GM18507 (cell line): ENCODE measurements at places on chromosomes 4 and X.

DNA sequence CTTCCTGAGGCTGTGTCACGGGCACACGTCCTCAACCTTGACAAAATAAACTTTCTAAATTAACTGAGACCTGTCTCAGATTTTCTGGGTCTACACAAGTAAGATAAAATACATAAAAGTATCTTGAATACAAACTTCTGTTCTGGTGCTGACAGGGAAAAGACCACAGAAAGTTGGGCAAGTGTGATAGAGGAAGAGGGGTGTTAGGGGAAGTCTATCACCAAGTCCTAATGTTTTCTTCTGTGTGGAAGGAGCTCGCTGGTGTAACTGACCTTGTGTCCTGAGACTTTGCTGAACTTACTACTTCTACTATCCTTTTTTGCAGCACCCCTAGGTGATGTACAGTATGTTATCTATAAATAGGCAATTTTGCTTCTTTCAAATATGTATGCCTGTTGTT lies 97.0 kb upstream of the STIM2 start:
- no peak for DNase-seq

DNA sequence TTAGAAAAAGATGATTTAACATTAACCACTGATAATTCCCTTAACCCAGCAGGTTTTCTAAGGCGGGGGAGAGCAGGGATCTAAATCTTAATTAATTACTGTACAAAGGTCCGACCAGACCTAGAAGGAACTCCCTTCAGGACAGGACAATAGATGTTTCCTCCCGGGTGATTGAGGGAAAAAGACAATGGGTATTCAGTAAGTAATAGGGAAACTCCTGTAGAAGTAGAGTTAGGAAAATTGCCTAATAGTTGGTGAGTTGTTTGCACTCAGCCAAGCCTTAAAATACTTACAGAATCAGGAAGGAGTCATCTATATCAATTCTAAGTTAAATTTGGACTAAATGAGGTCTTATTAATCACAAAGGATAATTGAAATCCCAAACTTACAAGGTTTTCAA lies 5.8 kb upstream of the SRD5A3 start:
- no peak for DNase-seq

DNA sequence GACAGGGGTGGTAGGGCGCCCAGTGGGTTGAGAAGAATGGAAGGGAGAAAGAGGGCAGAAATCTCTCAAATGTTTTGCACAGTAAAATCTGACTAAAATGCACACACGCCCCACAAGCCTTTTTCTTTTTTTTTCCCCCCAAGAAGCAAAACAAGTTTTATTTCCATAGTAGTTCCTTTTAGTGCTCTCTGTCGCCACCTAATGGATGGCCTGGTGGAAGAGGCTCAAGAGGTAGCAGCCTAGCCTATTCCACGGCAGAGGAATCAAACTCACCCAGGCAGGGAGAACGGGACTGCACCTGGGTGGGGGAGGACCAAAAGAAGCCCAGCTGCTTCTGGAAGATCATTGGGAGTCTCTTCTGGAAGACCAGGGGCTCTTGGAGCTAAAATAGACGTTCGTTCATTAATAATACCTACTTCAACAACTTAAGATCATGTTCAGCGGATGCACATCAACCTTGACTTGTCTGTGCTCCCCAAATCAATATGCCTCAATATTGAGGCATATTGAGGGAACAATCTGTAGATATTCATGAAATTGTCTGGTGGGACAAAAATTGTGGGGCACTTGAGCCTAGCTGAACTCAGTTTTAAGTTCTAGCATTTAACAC lies 31.6 kb upstream of the IRAK1 start:
- DNase-seq: no peak

GRCh38 chrX:131045726-131046125 lies 12.4 kb upstream of the ARHGAP36 start:
- no peak for DNase-seq

DNA sequence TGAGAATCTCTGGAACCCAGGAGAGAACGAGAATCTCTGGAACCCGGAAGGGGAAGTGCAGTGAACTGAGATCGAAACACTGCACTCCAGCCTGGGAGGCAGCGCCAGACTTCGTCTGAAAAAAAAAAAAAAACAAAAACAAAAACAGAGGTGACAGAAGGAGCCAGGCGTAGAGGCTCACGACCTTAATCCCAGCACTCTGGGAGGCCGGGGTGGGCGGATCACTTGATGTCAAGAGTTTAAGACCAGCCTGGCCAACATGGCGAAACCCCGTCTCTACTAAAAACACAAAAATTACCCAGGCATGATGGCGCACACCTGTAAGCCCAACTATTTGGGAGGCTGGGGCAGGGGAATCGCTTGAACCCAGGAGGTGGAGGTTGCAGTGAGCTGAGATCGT lies 17.0 kb downstream of the ZNF280C start:
- no peak for DNase-seq

DNA sequence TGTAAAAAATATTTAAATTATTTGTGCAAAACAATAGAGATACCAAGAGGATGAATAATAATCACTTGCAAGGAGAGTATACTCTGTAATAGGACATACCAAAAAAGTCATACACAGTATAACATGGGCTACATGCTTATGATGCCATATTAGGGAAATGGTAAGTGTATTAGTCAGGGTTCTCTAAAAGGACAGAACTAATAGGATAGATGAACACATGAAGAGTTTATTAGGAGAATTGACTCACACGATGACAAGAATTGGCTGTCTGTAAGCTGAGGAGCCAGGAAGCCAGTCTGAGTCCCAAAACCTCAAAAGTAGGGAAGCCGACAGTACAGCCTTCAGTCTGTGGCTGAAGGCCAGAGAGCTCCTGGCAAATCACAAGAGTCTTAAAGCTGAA lies 151.2 kb downstream of the DTHD1 start:
- DNase-seq: no peak

DNA sequence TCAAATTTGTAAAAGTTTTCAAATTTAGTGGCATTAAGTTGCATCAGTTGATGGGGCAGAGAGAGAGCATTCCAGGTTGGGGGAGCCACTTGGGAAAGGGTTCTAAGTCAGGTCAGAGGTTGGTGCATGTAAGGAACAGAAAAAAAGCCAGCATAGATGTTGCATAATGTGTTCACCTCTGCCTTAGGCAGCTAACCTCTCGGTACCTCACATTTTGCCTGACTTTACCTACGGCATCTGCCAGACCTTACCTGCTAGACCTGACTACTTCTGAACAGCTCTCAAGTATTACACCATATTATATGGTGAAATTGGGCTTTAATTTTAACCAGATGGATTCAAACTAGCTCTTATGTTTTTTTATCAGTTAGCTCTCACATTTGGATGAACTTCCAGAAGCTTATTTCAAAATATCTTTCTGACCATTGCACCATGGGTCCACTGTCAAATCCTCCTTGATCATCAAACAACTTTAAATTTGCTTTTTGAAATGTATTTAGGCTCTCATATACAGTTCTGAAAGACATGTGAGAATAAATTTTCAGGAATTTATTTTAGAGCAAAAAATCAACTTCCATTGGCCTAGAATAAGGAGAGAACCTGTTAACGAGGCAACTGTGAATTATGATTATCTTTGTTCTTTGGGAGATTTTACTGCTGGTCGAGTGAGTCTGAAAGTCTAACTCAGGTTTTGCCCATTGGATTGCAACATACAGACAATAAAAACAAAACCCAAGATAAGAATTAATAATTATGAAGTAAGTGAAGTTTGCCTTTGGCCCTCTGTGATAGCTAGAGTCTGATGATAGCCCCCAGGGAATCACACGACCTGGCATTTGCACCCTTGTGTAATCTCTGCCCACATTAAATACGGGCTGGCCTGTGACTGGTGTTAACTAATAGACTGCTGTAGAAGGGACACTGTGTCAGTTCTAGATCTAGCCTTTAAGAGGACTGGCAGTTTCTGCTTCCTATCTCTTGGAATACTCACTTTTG lies 7.6 kb upstream of the CXorf66 start:
- DNase-seq: no peak

- DNase-seq: no peak
Measured at GRCh38 chr4:47729131-47729680, 108.7 kb downstream of the CORIN start.

GRCh38 chr4:106835919-106836318 lies 200.2 kb downstream of the DKK2 start:
- DNase-seq: no peak

DNA sequence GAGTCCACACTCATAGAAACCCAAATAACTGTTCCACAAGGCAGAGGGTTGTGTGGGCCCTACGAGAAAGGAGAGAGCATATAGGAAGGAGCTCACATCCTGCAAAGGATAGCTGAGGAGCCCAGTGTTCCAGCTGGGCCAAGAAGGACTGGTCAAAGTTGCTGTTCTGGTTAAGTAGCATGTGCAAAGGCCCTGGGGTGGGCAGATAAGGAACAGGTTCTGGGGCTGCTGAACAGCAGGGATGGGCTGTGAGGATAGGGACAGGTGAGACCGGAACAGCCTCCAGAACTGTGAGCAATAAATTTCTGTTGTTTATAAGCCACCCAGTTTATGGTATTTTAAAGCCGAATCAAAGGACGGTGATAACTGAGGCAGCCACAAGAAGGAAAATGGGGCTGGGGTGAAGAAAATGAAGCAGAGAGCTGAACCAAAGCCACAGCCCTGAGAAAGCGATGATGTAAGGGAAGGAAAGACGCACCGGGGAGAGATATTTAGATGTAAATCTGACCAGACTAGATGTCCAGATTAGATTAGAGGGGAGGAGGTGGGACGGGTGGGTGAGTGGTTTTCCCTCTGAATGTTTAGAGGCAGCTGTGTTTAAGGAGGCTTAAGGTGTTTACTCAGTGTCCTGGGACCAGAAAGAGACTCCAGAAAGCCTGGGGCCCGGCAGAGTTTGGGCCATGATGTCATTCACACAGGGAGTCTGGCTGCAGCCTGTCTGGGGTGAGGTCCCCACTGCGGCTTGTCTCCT lies 180.8 kb upstream of the BCOR start:
- DNase-seq: no peak

DNA sequence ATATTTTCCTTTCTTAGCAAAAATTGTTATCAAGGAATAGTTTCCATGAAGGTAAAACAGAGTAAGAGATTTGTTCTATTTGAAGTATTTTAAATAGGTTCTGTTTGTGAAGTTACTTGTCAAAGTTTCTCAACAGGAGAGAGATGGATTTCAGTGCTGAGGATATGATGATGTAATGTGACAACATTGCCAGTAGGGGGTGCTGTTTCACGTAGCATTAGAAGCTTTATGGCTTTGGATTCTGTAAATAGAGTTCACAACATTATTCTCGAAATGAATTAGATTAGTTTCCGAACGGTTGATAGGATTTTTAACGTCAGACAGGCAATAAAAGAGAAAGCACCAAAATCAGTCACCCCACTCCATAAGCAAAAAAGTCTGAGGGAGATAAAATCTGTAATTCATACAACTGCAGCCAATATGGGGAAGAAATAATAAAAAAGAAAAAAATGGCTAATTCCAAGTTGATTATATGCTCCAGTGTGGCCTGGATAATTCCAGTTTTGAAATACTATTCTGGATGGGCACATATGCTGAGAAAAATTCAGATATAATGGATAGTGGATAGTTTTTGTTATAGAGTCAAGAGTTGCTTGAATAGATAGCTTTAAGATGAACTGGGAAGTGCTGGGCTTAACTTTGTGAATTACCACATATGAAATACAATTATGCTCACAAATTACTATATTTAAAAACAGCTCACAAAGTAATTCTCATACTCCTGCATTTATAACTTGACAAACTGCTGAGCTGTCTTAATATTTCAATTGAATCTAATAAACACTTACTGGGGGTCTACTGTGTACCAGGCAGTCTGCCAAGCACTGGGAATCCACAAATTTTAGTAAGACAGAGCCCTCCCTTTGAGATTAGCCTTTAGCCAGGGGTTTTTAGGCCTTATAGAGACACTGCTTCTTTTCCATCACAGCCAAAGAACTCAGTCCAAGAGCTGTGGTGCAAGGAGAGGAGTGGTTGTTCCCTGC lies 109.1 kb downstream of the GPAT3 start:
- peak; percentile 22 for DNase-seq

GRCh38 chrX:31199840-31200114 lies 127.9 kb upstream of the FTHL17 start:
- DNase-seq: no peak

GRCh38 chr4:141870152-141870551 lies 233.8 kb downstream of the IL15 start:
- DNase-seq: no peak

- no peak for DNase-seq
Measured at GRCh38 chr4:138897811-138898226, 117.8 kb upstream of the NOCT start.

- no peak for DNase-seq
Measured at GRCh38 chr4:39846705-39847104, 131.0 kb downstream of the PDS5A start.

DNA sequence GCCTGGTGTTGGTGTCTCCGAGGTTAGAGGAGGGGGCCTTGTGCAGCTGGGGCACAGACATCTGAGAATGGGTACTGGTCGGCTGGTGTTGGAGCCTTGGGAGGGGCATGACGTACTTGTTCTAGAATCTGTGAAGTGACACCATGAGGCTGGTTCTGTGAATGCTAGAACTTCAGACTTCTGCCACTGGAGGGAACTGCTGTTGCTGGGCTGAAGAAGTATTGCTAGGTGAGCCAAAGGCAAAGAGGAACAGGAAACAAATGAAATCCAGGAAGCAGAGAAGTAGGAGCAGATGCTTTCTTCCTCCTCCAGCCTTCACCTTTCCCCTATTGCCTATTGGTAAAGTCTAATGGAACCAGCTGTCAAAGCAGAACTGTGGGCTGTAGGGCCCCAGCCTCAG lies 120.9 kb upstream of the DDIT4L start:
- no peak for DNase-seq

DNA sequence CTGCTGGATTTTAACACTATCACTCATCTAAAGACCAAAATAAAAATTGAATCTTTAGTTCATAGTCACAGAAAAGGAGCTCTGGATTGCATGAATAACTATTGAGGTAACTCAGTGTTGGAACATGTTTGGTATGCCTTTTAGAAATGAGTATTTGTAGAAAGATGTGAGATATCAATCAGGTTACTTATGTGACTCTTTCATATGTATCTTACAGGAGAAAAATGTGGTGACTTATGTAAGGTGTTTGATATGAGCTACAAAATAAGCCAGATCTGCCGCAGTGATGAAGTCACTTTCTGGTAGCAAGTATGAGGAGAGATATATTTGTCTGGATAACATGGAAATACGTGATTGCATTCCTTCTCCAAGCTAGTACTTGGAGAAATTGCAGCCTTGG lies 1653.3 kb upstream of the PCDH7 start:
- no peak for DNase-seq

DNA sequence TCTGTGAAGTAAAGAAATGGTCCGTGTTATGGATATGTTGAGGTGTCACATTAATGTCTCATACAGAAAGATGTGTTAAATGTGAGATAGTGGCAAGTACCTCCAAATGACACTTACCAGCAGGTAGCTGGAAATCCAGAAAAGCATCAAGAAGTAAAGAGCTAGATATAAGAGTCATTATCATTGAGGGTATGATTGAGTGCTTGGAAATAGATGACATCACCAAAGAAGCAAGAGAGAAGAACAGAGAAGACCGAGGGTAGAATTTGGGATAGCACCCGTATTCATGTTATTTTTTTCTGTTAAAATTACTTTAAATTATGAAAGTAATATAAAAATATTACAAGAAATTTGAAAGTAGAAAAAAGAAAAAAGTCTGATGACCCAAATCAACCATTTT lies 15.7 kb upstream of the EDA start:
- DNase-seq: no peak

- DNase-seq: no peak
Measured at GRCh38 chr4:74667944-74668343, 126.4 kb downstream of the BTC start.
